Stimulated activated CD4-positive, alpha-beta T cell treated with anti-CD3 and anti-CD28 coated beads, Interleukin-4, amount 100 ng/mL, for 1 hour (primary cell): ENCODE measurements at places on chromosomes 11 and 22.

DNA sequence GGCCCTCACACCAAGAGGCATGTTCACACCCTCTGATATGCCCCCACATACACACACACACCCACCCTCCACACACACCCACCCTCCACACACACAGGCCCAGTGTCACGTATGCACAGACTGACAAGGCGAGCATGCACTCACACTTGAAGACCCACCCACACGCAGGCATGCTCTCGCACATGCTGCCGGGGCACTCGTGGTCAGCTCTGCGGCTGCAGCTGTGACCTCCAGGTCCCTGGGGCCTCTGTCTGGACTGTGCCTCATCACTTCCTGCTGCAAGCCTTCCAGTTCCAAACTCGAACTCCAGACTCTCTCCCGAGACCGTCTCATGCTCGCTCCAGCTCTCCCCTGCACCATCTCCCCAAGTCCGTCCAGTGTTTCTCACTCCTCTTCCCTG, 9.5 kb downstream of the DCHS1 start:
- no peak for DNase-seq

GRCh38 chr22:22199634-22200033, 45.0 kb upstream of the VPREB1 start:
- DNase-seq = no peak

GRCh38 chr11:117529816-117530215, 202.2 kb downstream of the CEP164 start:
- no peak for DNase-seq

GRCh38 chr11:1825039-1825740, 9.6 kb upstream of the SYT8 start:
- no peak for DNase-seq

DNA sequence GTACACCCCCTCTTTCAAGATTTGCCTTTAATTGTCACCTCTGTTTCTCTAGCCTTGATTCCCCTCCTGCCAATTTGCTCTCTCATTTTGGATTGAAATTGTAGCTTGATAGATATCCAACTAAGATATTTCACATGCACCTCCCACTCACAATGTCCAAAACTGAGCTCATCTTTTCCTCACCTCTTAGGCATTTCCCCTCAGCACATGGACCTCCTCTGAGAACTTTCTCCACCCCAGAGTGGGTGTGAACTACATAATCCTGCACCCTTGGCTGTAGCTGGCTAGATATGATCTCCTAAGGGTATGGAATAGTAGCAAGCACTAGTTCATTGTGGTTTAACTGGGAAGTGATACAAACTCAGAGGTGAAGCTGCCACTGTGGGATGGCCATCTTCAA, 91.5 kb upstream of the SESN3 start:
- no peak for DNase-seq

GRCh38 chr11:26958702-26959049, 35.2 kb upstream of the FIBIN start:
- DNase-seq = no peak

GRCh38 chr11:32005786-32006416, 85.0 kb upstream of the RCN1 start:
- DNase-seq = no peak

- no peak for DNase-seq
These were observed 3.3 kb downstream of the PCF11 start for GRCh38 chr11:83159902-83160865.

DNA sequence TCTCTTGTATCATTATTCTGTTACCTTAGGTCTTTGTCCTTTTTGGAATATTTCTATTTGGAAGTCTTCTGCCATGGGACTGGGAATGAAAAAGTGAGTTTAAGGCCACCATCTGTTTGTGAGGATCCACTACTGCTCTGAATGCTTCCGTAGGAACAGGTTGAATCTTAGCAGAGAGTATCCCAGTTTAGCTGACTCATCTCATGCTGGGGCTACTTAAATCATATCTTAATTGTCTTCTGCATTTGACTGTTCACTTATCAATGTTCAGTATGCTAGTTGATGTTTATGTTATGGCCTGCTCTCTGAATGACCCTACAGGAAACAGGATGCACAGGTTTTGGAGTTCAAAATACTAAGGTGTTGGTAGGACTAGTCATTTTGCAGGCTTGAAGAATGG, 1.4 kb upstream of the OR52I2 start:
- DNase-seq = no peak

GRCh38 chr11:2582946-2583604, 116.7 kb downstream of the KCNQ1OT1 start:
- peak; percentile 0 for DNase-seq

DNA sequence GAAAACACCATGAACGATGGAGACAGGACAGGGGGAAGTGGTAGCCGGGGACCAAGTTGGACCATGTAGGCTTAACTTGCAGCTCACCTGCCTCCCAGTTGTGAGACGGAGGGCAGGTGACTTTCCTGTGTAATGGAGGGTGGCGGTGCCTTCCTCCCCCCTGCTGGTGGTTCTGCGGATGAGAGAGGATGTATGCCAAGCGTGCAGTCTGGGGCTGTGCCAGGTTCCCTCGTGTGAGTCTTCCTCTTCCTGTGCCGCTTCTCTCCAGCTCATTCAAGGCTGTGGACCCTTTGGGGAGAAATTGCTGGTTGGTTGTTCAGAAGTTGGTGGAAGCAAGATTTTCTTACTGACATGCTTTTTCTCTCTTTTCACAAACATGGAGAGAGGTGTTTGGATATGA, 35.1 kb downstream of the MPPED1 start:
- no peak for DNase-seq

DNA sequence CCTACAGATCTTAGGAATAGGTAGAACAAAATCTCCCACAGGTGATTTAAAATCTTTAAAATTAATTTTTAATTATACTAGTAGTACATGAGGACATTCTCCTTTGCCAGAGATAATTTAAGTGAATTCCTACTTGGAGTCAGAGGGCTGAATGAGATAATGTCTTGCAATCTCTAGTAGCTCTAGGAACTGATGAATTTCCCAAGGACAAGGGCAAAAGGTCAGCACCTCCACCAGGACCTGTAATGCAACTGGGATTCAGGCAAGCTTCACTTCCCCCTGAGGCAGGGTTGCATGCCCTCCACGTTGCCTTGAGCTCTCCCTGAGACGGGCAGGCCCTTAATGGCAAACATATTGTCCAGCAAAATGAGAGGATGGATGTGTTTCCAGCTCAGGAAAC, 330.3 kb upstream of the PITPNB start:
- DNase-seq = no peak

- no peak for DNase-seq
These were observed 43.7 kb upstream of the DRD2 start for GRCh38 chr11:113518716-113519495.

- no peak for DNase-seq
These were observed 193.3 kb downstream of the TRPC6 start for GRCh38 chr11:101390539-101390938.
